ENCODE measurements at places on chromosomes 6 and 20. TPM values are rescaled to one million over a fixed set of nuclear protein-coding genes. Genes with fewer than 3 reads are reported as not detected.

The GHRH gene
- not detected for polyA plus RNA-seq

The FOXQ1 gene
- not detected for polyA plus RNA-seq

The PERP gene
- 6.4 TPM for polyA plus RNA-seq

The BPI gene
- not detected for polyA plus RNA-seq

DNA sequence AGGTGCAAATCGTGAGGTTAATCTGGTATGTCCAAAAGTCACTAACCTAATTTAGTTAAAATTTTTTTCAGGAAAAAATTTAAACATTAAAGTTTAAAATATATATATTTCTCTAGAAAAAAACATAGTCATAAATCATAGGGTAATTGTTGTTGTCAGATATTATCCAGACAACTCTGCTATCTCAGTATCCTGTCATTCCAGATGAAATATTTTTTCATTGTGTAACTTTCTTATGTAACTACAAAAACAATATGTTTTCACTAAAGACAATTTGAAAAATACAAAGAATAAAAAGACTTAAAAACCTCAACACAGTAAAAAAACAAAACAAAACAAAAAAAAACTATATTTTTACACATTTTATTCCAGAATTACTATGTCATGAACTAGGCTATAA lies 57.6 kb downstream of the TENT5A start:
- no peak for DNase-seq

DNA sequence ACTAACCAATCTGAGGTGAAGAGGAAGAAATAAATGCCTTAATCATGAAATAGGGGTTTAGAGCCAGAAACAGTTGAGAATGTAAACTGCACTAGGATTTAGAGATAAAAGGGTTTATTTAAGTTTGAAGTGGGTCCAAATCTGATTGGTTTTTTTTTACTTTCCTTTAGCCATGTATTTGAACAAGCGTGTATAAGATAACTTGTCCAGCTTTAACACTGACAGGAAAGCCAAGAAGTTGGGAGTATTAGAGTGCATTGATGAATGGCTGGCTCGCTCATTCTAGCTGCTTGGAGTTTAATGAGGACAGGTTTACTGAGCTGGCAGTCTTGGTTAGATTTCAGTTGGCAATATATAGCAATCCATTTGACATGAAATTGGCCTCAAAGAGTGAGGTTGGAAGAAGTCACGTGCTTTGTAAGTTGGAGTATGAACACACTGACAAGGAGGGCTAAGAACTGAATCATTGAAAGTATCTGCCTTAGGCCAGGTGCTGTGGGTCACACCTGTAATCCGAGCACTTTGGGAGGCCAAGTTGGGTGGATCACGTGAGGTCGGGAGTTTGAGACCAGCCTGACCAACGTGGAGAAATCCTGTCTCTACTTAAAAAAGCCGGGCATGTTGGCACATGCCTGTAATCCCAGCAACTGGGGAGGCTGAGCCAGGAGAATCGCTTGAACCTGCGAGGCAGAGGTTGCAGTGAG lies 13.7 kb downstream of the SRSF3 start:
- no peak for DNase-seq

GRCh38 chr6:157534977-157535339 lies 154.0 kb downstream of the ZDHHC14 start:
- no peak for DNase-seq

DNA sequence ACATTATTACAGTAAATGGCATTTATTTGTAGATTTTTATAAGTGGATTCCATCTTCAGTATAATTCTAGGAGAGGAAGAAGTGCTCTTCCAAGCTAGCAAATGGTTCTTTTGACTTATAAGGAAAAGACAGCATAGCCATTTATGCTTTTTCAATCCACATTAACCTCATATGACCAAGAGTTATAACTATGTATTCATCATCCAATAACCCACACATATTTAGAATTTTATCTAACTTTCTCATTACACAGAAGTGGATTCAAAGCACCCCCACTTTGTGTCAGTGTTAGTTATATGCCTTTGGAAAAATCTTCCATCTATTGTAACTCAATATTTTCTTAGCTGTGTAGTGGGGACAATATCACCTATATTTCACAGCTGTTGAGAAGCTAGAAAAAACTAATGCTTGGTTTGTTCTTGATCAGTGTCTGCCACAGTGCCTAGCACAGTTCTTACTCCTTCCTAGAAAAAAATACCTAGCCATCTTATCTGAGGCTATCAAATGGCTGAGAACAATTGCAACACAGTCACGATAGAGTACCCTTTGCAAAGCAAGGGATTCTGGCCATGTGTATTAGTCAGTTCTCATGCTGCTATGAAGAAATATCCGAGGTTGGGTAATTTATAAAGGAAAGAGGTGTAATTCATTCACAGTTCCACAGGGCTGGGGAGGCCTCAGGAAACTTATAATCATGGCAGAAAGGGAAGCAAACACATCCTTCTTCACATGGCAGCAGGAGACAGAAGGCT lies 986.3 kb downstream of the TFAP2A start:
- DNase-seq, result no peak

DNA sequence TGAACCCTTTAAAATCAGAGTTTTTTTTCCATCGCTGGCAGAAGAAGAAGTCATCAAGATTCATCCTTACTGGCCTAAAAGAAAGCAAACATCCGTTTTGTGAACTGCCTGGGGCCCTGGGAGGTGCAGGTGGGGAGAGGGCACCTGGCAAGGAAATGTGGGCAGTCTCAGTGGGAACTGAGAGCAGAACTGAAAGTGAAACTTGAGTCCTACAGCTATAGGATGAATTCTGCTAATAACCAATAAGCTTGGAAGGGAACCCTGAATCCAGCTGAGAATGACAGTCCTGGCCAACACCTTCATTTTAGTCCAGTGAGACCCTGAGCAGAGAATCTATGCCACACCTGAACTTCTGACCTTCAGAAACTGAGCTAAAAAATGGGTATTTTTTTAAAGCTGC lies 130.1 kb upstream of the ASCC3 start:
- DNase-seq, result no peak

DNA sequence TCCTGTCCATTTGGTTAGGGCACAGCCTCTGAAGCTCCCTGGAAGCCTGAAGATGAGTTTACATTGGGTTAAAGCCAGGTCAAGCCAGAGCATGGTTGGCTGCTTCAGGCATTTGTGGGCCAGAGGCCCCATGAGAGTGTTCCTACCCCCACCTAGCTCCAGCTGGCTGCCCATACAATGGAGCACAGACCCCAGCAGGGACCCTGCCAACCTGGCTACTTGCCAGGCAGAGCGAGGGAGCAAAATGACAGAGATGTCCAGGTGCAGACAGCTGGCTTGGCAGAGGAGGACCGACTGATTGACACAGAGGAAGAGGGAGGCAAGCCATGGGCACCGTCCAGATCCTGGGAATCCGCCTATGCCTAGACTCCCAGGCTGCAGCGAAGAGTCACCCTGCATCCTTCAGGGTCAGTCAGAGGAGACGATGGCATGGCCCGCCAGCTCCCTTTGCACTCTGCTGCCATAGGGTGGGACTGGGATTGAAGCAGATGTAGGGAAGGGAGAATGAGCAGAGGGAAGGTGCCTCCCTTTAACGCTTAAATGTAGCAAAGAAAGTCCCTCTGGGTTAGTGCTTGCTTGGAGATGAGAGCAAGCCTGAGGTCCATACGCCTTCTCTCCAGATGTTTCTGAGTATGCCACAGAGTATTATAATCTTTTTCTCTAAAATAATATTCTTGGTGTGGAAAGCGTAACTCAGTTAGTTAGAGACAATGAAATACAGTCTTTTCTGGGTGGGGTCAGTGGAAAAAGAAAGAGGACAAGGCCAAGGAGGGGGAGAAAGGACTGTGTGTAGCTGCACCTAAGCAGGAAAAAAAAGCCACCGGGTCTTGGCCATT lies 77.6 kb upstream of the FYN start:
- no peak for DNase-seq

DNA sequence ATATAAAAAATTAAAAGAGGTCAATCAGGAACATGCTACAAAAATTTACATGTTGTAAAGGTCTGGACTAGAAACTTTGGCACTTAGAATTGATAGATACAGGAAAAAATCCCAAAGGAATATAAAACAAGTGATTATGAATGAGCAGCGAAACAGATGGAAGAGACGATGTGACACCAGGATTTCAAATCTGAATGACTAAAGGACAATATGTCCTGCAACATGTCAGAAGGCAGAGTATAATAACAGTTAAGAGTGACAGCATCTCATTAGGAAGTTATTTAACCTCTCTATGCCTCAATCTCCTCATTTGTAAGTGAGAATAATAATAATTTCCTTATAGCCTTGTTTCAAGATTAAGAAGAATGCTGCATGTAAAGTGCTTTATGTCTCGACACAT lies 50.3 kb downstream of the FRK start:
- no peak for DNase-seq

DNA sequence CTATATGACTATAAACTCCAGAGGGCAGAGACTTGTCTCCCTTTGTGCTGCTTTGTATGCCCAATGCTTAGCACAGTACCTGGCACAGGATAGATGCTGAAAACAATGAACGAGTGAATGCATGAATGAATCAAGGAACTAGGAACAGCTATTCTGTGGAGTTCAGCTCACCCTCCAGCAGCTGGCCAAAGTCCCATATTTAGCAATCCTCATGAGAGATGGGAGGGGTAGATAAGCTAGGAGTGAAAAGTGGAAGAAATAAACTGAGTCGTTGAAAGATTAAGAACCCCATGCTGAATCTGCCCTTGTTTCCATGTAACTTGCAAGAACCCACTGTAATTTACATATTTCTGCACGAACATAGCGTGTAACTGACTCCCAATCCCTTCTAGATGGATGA lies 106.5 kb downstream of the MAFB start:
- DNase-seq, result no peak

GRCh38 chr20:54170026-54170471 lies 3.7 kb downstream of the CYP24A1 start:
- no peak for DNase-seq

DNA sequence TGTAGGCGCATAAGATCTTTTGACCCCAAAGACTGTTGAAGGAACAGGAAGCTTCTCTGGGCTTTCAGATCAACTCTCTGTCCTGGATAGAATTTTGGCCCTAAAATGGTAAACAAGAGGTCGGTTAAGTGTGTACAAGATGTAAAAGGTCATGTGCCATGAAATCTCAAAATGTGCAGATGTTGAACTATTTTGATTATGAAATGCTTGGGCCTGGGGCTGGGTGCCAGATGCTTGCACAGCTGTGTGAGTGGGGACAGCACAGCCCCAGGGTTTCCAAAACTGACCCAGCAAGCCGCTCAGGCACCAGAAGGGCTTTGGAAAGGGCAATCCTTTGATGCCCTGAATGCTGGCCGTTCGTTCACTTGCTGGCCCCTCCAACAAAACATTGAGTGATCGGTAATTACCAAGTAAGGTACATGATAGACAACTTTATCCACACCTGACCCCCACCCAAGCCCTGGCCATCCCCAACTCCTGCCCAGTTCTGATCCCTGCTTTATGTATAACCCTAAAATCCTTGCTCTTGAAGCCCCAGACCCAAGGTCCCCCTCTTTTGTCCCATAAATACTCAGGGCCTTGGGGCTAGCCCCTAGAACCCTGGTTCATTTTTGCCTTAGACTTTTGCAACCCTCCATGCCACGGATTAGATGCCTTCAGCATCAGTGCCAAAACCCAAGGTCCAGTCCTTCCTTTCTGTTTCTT lies 1.9 kb downstream of the TMEM239 start:
- DNase-seq, result no peak

Data from CD8-positive, alpha-beta memory T cell (primary cell).